ENCODE measurements at places on chromosomes 4 and X.

GRCh38 chrX:66674506-66674905 lies 35.6 kb upstream of the EDA2R start:
- no peak for DNase-seq

GRCh38 chr4:147610686-147611085 lies 6.5 kb upstream of the TMEM184C start:
- DNase-seq = no peak

- no peak for DNase-seq
Observed at GRCh38 chrX:18377796-18378195, 23.3 kb upstream of the SCML2 start.

DNA sequence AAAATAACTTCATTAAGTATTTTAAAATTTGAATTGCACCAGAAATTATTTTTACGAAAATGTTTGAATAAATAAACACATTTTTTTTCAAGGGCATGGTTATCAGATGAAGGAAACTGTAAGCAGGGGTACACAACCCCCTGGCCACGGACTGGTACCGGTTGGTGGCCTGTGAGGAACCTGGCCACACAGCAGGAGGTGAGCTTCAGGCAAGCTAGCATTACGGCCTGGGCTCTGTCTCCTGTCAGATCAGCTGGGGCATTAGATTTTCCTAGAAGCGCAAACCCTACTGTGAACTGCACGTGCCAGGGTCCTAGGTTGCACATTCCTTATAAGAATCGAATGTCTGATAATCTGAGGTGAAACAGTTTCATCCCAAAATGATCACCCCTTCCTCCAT lies 1499.7 kb upstream of the AGA start:
- no peak for DNase-seq

DNA sequence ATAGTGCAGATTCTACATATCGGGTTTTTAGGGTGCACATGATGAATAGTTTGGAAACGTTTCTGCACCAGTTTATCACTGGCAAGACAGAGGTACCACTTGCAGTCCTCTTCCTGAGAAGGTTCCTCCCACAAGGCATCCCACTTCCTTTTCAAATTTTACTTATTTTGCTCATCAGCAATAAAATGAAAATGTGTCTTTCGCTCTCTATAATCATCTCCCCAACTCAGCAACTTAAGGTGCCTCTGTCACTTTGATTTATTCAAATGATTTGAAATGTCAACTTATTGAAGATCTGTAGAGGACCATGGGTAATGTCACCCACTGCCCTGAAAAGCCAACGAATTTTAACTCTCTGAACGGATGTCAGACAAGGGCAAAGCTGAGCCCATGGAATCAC lies 53.2 kb downstream of the VGLL1 start:
- no peak for DNase-seq

- DNase-seq = no peak
Observed at GRCh38 chr4:5368426-5368825, 317.1 kb downstream of the STK32B start.

DNA sequence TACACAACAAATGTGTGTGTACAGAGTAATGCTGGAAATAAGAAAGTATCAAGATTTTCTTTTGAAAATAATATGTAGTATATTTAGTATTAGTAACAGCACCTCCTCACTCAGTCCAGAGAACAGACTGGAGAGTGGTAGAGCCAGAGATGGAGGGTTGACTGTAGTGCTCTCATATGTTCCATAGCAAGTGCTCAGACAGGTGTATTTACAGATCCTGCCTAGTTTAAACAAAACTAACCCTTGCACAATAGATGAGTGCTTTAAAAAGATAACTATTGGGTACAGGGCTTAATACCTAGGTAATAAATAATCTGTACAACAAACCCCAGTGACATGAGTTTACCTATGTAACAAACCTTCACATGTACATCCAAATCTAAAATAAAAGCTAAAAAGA lies 381.0 kb upstream of the EMCN start:
- DNase-seq = no peak

DNA sequence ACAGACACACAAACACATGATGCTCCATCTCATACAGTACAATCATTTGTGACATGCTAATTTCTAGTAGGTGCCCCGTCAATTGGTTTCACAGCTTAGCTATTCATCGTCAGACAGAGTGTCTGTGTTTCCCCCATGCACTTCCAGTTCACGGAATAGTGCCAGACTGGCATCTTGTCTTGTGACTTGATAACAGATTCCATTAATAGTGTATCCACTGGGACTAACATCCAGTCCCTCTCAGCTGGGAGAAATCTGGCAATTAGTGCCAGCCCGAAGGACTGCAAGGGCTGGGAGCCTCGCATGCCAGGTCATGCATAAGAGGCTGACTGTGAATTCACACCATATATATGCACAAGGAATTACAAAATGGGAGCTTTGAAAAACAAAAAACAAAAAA lies 20.2 kb upstream of the GATB start:
- DNase-seq = no peak

DNA sequence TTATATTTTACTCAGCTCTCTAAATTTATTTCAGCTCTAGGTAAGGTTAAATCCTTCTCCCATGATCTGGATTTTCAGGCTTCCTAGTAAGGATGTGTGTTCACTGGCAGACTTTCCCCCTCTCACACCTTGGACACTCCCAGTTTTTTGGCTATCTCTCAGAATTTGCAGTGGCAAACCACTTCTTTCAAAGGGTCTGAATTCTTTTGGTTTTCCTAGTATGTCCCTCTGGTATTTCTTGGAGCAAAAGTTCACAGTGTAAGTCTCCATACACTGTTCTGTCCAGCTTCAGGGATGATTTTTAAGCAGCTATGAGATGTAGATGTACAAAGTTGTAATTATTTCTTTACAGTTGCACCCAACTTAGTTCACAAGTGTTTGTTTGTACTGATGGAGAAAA lies 653.8 kb upstream of the GALNT7 start:
- DNase-seq = no peak

All from urothelium cell line (cell line).